Urinary bladder (tissue), 4 donors: ENCODE measurements at places on chromosomes 5 and 9. TPM values are rescaled to one million over a fixed set of nuclear protein-coding genes. Genes with fewer than 3 reads are reported as not detected.
A peak's percentile ranks its signal among the peaks of the same experiment; 100 is the strongest.

- no peak for DNase-seq
Measured at GRCh38 chr5:132001647-132002561, 9.6 kb downstream of the ACSL6 start.

DNA sequence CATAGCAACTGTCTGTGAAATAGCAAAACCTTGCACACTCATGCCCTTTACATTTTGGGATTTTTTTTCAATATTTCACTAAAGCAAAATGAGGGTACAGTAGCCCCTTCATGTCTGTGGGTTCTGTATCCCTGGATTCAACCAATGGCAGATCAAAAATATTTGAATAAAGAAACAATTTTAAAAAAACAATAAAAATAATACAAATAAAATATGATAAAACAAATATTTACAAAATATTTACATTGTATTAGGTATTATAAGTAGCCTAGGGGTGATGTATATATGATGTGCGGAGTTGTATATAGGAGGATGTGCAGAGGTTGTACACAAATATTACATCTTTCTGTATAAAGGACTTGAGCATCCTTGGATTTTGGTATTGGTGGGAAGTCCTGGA, 67.3 kb upstream of the CDH10 start:
- DNase-seq = no peak

DNA sequence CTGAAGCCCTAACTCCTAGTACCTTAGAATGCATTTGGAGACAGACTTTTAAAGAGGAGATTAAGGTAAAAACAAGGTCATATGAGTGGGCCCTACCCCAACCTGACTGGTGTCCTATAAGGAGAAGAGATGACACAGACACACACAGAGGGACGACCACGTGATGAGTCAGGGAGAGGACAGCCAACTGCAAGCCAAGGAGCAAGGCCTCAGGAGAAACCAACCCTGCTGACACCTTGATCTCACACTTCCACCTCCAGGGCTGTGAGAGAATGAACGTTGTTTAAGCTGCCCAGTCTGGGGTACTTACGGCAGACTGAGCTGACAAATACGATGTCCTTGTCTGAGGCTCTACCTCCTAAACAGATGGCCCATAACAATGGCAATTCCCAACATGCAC, 93.6 kb downstream of the ROR2 start:
- no peak for DNase-seq

DNA sequence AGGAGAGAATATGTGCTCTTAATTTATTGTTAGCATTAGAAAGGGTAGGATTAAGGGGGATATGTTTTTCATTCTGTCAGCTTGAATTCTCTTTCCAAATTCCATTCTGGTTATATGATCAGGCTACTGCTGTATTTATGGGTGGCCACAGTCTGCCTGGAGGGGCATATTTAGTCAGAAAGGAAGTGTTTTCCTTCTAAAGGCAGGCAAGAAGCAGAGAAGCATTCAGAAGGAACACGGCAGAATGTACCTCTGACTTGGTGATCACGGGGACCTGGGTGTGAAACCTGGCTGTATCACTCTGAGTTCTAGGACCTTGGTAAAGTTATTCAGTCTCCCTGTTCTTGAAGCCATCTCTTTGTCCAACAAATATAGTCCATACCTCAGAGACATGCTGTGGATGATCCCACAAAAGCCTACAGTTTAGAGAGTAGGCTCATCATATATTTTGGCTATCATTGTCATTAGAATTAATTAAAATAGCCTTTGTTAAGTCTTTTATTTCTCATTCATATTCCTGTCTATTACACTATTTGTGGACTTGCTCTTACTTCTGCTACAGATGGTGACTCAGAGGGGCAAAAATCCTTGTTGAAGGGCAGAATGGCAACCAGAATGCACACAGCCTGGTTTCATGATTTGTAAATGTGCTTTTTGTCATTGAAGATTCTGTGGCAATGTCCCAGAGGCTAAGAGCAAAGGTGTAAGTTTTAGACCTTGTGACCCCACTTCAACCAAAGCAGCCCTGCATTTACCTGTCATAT, 2.7 kb downstream of the TNC start:
- no peak for DNase-seq

GRCh38 chr5:160390787-160391696, 8.8 kb downstream of the FAM200C start:
- no peak for DNase-seq

GRCh38 chr5:96651948-96652753, 10.0 kb upstream of the CAST start:
- no peak for DNase-seq

- DNase-seq = peak; percentile 69
Measured at GRCh38 chr5:141476132-141476911, 556 bp downstream of the PCDHGC3 start.

DNA sequence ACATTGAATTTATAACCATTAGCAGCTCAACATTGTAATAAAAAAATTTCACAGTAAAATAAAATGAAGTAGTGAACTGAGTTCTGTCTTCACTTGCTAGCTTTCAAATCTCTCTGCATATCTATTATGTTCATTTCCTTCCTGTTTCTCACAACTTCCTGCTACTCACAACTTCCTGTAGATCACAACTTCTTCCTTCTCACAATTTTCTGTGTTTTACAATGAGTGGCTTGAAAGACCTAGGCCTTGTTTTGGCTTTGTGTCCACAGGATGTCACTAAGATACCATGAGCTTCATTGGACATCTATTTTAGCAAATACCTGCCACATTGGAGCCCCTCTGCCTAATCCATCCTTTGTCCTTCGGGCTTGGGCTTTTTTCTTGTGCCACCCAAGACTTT, 480.3 kb upstream of the ADAMTS16 start:
- DNase-seq = no peak

- no peak for DNase-seq
Measured at GRCh38 chr9:8114826-8115225, 315.2 kb upstream of the DMAC1 start.

DNA sequence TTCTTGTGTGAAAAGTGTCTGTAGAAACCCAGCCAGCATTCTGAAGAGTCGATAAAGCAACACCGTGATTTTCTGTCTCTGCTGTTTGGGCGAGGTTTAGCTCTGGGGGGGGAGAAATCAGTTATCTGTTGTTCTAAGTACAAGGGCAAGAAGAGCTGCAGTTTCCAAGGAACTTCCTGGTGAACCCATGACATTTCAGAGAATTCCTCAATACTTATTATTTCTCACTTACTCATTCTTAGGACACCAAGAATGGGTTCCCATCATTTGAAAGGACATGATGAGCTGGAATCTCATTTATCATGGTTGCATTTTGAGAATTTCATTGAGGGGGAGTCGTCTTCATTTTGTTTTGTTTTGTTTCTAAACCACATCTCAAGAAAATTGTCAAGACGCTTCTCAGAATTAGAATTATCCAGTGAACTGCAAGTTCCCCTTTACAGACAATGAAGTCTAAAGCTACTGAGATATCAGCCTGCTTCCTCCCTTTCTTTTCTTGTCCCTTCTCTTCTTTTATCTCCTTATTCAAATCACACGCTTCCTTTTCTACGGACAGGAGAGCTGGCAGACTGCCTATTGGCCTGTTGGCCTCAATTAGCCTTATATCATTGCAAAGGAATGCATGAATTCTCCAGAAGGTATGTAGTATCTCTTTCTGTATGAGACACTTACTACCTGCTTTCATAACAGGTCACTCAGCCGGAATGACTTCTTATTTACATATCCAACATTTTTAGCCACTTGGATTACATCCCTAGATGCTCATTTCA, 53.7 kb downstream of the ZNF462 start:
- DNase-seq = no peak

The RASGRF2 gene
- total RNA-seq = 5.0 TPM

The GRXCR2 gene
- not detected for total RNA-seq

The RORB gene
- 0.74 TPM for total RNA-seq
